ENCODE measurements at places on chromosomes 12 and 14. TPM values are rescaled to one million over a fixed set of nuclear protein-coding genes. Genes with fewer than 3 reads are reported as not detected.

MDM1 gene
- 42.5 TPM for polyA plus RNA-seq

RABGGTA gene
- polyA plus RNA-seq, result 19.6 TPM

REM2 gene
- 0.87 TPM for polyA plus RNA-seq

KIF21A gene
- 34.6 TPM for polyA plus RNA-seq

SYT1 gene
- 54.2 TPM for polyA plus RNA-seq

TSPAN8 gene
- 31.1 TPM for polyA plus RNA-seq

SDR9C7 gene
- polyA plus RNA-seq, result 0.53 TPM

RITA1 gene
- polyA plus RNA-seq, result 13.6 TPM

DNA sequence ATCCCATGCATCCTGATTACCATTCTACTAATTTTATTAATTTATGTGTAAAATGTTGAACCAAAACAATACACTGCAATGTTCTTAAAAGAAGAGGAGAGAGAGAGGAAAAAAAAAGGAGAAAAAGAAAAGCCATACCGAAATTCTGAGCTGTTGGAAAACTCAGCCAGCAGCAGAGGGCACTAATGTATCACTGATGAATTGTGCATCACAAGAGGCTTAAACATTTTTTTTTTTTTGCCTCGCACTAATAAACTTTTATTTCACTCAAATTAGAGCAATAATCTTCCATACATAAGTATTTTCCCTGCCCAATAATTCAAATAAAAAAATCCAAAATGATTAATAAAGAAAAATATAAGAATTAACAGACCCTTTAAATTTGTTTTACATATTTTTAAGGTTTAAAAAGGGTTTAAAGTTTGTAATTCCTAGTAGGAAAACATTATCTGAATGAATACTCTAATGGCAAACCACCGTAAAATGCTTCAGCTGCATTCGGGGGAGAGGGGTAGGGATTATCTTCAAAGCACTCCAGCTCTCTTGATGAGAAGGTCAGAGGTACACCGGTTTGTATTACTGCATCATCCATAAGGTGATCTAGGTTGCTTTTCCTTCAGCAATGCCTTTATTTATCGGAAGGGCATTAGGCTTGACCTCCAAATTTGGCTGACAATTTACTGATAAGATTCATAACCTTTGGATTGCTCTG, 41.9 kb downstream of the ATP23 start:
- peak; percentile 27 for DNase-seq

GRCh38 chr14:20827326-20827725, 24.7 kb upstream of the RNASE1 start:
- no peak for DNase-seq

GRCh38 chr12:57171668-57172067, 24.2 kb upstream of the LRP1-AS start:
- DNase-seq, result no peak

GRCh38 chr14:78612666-78613065, 442.5 kb downstream of the NRXN3 start:
- DNase-seq, result no peak

DNA sequence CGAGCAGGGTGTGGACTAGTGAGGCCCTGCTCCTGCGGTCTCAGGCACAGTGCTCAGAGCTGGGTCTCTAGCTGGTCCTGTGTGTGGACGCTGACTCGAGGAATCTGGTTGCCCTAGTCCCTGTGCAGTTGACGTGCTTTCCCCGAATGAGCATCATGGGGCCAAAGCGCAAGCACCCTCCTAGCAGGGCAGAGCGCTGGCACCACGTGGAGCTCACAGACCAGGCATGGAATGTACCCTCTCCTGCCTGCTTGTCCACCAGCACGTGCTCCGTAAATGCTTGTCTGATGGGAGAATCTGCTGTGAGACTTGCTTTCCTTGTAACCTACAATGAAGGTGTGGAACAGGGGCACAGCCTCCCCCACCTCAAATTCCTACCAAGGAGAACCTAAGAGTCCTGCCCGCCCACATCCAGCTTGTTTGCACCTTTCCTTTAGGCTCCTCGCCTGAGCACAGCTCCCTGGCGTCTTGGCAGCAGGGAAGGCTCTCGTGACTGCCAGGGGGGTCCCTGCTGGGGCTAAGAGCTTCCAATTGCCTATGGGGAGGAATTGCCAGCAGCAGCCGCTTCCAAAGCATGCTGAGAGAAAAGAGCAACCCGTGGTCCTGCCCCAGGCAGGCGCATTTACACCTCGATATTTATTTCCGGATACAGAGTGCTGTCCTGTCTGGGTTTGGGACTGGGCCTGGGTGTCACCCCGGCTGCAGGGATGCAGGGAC, 125.0 kb downstream of the PIWIL1 start:
- no peak for DNase-seq

DNA sequence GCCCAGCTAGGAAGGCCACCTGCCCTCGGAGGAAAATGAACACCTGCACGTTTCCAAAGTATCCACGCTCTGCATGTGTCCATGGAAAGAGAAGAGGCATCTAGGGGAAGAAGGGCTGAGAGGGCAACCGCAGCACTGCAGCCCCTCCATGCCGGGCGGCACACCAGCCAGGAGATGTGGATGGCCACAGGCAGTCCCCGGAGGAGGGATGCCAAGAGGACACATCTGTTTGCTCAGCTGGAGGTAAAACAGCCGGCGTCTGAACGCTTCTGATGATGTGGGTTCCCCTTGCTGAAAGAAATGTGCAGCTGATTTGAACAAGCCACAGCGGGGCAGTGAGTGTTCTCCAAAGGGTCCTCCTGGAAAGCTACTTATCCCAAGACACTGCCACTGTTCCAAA, 34.0 kb downstream of the CHGA start:
- no peak for DNase-seq

DNA sequence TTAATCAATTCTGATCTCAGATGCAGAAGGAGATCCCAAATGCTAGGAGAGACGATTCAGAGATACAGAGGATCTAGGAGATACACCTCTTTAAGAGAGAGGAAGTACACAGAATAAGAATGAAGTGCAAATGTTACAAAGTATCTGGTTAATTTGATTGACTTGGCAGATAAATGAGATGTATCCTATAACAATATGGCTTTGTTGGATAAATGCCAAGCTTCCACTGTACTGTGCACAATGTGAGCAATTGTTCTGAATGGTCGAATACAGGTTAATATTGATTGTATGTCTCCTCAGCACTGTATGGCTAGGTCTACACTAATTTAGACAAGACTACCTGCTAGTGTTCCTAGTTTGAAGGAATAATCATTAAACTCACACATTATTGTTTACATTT, 119.6 kb upstream of the PTPRB start:
- no peak for DNase-seq

DNA sequence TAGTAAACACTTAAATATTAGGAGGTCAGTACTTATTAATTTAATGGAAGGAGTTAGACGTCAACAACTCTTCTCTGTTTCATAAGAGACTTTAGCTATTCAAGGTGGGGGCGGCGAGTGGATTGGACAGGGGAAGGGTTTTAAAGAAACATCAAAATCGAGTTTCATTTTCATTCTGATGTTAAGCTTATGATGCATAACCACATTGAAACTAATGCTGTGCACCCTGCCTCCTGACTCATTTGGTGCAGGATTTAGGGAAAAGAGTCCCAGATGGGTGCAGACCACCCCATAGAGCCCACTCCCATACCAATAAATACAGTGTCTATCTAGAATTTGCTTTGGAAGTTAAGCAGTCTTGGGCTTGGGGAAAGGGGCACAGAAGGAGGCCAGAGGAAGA, 7.4 kb downstream of the ZBTB39 start:
- no peak for DNase-seq

DNA sequence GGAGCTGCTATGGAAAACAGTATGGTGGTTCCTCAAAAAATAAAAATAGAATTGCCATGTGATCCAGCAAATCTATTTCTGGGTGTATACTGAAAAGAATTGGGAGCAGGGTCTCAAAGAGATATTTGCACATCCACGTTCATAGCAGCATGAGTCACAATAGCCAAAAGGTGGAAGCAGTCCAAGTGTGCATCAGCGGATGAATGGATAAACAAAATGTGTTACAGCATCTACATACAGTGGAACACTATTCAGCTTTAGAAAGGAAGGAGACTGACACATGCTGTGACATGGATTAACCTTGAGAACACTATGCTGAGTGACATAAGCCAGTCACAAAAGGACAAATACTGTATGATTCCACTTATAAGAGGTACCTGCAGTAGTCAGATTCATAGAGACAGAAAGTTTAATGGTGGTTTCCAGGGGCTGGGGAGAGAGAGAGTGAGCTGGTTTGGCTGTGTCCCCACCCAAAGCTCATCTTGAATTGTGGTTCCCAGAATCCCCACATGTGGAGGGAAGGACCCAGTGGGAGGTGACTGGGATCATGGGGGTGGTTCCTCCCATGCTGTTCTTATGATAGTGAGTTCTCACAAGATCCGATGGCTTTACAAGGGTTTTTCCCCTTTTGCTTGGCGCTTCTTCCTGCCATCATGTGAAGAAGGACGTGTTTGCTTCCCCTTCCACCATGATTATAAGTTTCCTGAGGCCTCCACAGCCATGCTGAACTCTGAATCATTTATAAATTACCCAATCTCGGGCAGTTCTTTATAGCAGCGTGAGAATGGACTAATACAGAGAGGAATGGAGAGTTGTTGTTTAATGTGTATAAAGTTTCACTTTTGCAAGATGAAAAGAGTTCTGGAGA, 17.6 kb upstream of the TBC1D30 start:
- DNase-seq, result no peak

- DNase-seq, result no peak
These were observed 172.2 kb downstream of the BRMS1L start for GRCh38 chr14:35998303-35998702.

- no peak for DNase-seq
These were observed 281.6 kb upstream of the NPAS3 start for GRCh38 chr14:32657081-32657480.

DNA sequence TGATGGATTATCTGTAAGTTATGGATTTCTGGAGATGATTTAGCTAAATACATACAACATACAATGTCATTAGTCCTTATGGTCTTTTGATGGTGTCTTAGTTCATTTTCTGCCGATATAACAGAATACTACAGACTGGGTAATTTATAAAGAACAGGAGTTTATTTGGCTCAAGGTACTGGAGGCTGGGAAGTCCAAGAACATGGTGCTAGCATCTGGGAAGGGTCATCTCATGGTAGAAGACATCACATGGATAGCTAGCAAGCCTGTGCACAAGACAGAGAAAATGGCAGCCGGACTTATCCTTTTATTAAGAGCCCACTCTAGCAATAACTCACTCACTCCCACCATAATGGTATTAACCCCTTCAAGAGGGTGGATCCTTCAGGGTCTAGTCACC, 24.2 kb downstream of the KLHL28 start:
- DNase-seq, result no peak

DNA sequence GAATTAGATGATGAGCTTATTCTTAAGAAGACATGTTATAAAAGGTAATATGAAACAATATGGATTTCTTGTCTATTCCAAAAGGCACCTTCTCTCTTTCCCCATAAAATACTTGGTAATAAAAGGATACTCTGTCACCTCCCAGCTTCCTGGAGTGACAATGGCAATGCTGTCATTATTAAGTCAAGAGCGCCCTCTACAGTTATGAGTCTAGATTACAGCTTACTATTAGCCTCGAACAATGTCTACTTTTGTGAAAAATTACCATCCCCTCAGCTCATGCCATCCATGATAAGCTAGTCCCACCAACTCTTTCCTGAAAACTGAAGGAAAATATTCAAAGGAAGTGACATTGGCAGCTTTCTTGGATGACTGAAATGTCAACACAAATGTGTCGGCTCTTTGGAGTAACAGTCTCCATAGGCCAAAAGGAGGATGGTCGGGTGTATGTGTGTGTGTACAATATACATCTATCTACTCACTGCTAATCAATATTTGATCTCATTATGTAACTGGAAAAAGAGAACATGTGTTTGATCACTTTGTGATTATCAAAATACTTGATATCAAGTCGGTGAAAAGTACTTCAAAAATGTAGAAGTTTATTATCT, 48.7 kb upstream of the CDKN3 start:
- no peak for DNase-seq

GRCh38 chr12:48265777-48266176, 62.7 kb upstream of the OR10AD1 start:
- no peak for DNase-seq

GRCh38 chr14:53742233-53742620, 214.4 kb downstream of the BMP4 start:
- DNase-seq, result no peak

- DNase-seq, result no peak
These were observed 24.5 kb downstream of the RNASE10 start for GRCh38 chr14:20529806-20530205.
